Effector memory CD4-positive, alpha-beta T cell (primary cell): ENCODE measurements at places on chromosomes 7 and 10.

DNA sequence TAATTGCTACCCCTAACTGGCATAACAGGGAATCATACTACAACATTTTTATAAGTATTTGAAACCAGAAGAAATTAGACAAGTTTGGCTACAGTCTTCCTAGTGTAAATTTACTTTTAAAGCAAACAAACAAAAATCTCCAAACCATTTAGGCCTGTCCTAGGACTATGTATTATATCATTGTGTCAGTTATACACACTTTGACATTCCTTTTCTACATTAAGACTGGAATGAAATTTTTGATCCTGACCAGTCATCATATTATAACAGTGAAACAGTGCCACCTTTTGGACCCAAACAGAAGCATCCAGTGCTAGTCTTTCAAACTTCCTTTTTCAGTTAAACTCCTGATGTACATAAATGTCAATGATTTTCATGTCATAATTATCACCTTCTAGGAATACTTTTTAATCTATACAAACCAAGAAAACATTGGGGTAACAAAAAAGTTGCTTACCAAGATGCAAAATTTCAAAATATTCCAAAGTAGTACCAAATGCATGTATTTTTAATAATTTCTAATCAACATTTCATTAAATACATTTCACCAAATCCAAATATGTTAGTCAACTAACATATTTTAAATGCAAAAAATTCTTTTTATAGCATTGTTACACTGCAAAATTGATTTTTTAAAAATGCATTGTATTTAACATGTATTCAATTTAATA, 75.7 kb downstream of the IMMP2L start:
- DNase-seq = no peak

GRCh38 chr7:112084520-112084971, 121.7 kb downstream of the DOCK4 start:
- no peak for DNase-seq

DNA sequence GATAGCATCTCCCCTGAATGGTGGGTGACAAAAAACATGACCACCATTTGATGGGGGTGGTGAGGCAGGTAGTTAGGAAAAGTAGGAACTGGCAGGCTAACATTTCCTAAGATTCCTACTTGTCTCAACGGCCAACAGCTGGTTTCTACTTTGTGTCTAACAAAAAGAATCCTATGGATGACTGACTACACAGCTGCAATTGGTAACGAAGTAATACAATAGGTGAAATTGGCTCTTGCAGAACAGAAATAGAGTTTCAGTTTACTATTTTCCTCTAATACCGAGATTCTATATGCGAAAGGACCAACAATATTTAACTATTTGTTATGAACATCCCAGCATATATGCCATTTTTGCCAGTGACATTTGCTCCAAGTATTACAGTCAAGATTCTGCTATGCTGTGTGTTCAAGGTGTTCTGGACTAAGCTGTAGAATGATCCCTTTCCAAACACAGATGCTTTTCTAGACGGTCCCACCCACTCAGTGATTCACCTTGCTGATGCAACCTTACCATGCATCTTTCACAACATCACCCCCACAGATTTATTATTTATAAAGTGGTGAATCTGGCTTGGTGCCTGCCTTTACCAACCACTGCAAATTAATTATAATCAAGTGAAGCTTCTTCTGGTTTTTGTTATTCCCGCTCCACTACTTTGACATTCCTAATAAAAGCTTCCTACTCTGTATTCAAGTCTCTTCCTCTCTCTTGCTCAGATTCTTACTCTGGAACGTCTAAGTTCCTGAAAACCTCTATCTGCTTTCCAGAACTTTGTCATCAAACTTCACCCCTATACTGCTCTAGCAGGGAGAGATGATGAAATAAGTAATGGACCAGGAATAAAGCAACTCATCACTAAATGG, 16.8 kb downstream of the BBIP1 start:
- DNase-seq = no peak

DNA sequence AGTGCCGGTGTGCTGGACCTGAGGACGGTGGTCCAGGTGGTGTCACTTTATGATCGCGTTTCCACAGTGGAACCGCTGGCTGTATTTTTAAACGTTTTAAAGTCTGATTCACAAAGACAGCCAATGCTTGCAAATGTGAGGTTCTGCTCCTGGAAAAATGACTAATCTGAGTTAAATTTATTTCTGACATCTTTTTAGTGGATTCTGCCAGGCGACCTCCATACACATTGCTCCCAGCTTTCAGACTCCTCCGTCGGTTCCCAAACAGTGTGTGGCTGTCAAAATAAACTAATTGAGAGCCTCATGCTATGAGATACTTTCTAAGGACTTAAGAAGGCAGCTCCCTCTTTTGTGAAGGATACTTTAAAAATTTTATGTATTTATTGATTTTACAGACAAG, 12.7 kb upstream of the TTYH3 start:
- no peak for DNase-seq

GRCh38 chr10:43707770-43708169, 59.1 kb upstream of the ZNF32 start:
- no peak for DNase-seq

- peak; percentile 27 for DNase-seq
Measured at GRCh38 chr7:55073976-55074528, 55.2 kb downstream of the EGFR start.

GRCh38 chr10:104989880-104990279, 348.8 kb downstream of the SORCS3 start:
- no peak for DNase-seq

DNA sequence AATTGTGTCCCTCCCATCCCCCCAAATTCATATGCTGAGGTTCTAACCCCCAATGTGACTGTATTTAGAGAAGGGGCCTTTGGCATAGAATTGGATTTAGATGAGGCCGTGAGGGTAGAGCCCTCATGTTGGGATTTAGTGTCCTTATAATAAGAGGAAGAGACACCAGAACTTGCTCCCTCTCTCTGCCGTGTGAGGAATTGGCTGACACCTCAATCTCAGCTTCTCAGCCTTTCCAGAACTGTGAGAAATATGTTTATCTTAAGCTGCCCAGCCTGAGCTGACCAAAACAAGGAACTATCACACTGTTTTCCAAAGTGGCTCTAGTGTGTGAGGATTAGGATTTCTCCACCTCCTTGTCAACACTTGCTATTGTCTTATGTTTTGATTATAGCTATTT, 400.0 kb upstream of the FZD8 start:
- no peak for DNase-seq

DNA sequence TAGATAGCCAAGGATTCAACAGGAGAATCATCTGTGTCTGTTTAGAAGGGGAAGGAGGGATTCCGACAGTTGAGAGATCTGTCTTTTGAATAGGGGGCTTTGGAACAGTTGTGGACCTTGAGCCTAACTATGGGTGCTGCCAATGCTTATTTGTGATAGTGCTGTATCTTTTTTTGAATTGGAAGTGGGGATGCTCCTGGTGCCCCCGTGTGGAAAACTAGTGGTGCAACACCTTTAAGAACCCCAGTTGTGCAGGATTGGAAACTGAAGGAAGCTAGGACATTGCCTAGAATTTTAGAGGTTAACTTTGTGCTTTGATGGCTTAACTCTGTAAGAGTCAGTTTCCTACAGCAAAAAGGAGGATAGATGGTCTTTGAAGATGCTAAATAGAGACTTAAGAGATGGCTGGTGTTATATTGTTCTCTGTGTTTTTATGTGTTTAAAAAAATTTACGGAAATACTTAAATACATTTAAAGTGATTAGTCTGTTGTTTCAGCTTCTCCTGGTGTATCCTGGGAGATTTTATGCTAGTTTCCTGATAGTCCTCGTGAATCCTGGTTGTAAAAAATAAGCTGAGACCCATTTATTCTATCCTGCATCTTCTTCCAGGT, 69.3 kb downstream of the AP3M1 start:
- no peak for DNase-seq

DNA sequence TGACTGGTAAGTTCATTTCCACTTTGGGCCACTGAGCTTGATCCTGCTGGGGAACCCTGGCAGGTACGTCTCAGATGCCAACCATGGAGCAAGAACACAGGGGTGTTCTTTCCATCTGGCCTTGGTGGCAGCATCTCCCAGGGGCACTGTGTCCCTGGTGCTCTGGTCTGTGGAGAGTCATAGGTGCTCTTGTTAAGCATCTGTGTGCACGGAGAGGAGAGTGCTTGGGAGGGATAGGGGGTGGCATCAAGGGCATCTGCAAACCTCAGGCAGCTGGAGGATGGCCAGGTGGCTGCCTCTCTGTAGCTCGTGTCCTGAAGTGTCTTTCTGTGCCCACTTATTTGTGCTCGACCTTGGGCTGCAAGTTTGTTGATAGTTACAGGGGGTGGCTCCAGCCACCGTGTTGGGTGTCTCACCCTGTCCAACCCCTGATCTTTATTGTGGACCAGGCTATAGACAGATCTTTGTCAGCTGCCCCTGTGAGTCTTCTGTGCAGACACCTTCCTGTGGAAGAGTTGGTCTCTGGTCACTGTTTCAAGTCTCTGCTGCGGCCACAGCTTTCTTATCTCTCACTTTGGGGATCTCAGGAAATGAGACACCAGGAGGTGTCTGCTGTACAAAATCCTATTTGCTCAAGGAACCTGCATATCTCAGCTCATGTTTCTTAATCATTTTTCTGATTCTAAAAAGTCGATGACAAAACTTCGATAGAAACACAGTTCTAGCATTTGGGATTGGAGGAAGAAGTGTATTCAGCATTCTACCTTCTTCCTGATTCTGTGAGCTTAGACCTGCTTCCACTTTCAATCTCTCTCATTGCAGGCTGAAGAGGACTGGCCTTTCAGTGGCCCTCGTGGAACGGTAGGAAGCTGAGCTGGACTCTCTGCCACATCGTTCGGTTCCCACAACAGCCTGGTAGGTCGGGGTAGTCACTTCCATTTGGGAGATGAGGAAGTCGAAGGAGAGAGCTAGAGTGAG, 17.2 kb upstream of the GIMAP8 start:
- no peak for DNase-seq

- DNase-seq = no peak
Measured at GRCh38 chr7:101862280-101863220, 45.1 kb downstream of the CUX1 start.

GRCh38 chr7:99485094-99485493, 12.4 kb downstream of the ZNF789 start:
- DNase-seq = no peak

GRCh38 chr10:132407846-132408278, 10.9 kb downstream of the PWWP2B start:
- no peak for DNase-seq

DNA sequence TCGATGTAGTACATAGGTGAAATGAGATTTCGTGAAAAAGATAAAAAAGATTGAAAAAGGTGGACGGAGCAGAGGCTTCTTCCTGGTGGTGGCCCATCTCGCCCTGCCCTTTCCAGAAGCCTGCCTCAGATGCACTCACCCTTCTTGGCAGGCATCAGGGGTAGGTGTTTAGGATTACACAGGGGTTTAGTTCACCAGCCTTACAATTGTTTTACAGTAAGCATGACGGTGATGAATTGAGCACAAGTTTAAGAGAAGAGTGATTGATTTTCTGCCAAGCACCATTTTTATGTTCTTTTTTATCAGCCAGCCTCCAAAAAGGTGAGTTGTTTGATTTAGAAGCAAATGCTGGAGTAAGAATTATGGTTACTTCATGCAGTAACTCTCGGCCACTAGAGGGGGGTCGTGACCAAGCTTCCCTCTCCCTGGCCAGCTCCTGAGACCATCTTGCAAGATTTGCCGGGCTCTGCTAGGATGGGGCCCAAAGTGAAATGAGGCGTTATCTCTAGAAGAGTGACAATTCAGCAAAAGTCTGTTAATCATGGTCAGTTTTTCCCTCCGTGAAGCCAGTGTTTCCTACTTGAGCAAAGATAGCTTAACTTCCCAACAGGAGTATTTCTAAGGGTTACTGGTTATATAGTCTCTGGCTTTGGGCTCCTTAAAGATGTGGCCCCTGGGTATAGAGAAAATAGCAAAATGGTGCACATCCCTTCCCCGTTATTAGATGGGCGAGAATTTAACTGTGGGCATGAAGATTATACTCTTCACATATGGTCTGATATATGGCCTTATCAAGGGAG, 228.8 kb downstream of the BMPER start:
- DNase-seq = no peak

- DNase-seq = no peak
Measured at GRCh38 chr10:133487085-133487484, 33.3 kb downstream of the SCART1 start.

DNA sequence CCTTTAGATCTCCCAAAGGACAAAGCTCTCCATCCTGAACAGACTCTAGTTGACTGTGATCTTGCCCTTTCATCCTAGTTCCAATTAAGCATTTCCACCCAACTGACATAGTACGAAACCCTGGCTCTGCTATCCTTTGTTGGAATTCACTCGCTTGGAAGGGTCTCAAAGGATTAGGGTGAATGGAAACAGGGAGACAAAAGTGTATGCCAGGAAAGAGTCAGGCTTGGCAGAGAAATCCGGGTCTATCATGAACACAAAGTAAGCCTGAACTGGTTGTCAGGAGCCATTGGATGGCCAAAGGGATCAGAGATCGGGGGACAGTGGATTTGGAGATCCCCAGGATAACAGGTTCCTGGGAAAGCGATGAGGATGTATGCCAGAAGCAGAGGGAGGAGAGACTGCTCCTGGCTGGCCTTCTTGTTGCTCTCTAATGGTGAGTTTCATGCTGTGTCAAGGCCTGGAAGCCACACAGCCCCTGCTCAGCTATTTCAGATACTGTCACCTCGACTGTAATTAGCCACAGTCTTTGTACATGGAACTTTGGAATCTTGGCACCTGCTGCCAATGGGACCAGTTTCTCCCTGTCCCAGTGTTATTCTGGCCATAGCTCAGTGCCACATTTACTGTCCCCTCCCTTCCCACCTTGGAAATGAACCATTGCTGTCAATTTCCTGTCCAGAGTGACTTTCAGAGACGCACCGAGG, 1168.7 kb upstream of the AUTS2 start:
- no peak for DNase-seq

DNA sequence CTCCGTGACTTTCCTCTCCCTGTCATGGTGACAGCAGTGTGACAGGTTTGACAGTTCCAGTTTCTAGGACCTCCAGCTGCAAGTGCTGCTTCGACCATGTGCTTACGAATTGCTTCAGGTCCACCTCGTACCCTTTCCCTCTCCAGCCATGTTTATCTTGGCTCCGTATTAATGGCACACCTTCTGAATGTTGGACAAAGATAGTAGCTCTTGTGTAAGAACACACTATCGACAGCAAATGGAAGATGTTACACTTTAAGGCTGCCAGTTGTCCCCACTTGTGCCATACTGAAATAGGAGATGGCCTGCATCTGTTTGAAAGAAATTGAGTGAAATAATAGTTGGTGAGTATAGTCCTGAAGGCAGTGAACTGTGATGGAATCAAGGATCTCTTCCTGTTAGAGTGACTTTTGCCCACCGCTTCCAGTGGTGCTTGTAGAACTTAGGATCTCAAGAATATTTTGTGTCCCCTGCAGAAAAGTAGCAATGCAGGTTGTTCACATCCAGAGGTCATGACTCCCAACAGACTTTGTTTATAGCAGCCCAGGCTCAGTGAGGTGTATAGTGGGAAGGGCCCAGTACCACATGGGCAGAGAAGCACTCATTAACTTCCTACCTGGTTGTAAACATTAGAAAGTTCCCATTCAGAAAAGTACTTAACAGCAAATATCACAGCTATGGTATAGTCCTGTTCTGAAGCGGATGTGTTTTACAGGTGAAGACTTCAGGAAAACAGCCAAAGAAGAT, 629.7 kb upstream of the GALNT17 start:
- no peak for DNase-seq

GRCh38 chr7:504221-505111, 15.2 kb downstream of the PDGFA start:
- DNase-seq = no peak

- no peak for DNase-seq
Measured at GRCh38 chr7:24701261-24702235, 55.7 kb downstream of the GSDME start.
